ENCODE measurements at places on chromosomes 1 and 21.

DNA sequence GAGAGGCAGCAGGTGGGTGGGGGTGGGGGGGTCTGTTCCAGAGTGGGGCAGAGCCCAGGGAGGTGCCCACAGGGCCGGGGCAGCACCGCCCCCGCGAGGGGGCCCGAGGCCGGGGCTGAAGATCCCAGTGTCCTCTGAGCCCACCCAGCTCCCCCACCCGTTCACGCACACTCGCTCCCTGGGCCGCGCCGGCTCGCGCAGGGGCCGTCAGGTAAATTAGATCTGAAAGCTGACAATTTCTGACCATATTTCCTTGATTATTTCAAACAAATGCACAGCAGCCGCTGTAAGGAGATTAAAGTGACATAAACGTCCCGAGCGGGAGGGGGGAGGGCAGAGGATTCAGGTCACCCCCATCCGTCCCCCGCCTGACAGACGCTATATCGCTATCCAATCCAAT lies 118.0 kb downstream of the CASZ1 start:
- DNase-seq, result no peak

DNA sequence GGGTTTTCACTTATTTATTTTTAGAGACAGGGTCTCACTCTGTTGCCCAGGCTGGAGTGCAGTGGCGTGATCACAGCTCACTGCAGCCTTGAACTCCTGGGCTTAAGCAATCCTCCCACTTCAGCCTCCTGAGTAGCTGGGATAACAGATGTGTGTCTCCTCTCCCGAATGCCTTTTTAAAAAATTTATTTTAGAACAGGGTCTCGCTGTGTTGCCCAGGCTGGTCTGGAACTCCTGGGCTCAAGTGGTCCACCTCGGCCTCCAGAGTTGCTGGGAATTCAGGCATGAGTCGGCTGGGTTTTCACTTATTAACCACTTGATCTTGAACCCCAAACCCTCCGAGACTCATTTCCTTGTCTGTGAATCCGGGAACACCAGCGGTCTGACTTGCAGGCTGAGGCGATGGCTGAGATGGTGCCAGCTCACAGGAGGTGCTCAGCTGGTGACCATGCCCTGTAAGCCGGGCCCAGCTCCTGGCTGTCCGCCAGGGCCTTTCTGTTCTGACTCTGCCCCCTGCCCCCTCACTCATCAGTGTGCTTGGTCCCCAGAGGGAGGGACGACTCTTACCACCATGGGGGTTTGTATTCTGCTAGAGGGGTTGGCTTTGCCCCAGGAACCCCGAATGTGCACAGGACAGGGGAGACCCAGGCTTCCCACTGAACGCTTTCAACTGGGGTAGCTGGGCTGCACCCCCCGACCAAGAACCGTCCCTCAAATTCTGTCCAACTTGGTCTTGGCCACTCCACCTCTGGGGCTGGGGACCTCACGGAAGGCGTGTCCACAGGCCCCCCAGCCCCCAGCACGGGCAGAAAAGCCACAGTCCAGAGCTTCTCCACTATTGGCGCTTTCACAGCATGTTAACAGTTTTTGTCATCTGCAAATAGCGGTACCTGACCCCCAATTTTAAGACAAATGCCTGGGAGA lies 22.5 kb downstream of the MMEL1 start:
- DNase-seq, result no peak

GRCh38 chr21:45265721-45266517 lies 21.8 kb downstream of the POFUT2 start:
- DNase-seq, result no peak

DNA sequence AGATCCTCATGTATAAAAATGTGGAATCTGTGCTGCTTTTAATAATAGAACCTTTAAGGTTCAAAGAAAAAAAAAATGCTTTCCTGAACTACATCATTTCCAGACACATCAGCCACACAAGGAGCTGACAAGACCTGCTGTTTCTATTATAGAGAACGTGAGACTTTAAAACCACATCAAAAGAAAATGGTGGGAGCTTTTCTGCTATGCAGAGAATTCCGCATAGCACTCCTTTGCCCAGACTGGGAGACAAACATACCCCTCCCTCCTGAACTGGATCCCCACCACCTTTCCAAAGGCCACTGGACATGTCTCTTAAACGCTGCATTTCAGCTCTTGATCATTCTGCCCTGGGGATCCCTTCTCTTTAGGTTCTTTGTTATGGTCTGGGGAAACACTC lies 41.9 kb downstream of the TRIT1 start:
- no peak for DNase-seq

GRCh38 chr1:153393926-153394325 lies 3.1 kb upstream of the S100A8 start:
- DNase-seq, result no peak

DNA sequence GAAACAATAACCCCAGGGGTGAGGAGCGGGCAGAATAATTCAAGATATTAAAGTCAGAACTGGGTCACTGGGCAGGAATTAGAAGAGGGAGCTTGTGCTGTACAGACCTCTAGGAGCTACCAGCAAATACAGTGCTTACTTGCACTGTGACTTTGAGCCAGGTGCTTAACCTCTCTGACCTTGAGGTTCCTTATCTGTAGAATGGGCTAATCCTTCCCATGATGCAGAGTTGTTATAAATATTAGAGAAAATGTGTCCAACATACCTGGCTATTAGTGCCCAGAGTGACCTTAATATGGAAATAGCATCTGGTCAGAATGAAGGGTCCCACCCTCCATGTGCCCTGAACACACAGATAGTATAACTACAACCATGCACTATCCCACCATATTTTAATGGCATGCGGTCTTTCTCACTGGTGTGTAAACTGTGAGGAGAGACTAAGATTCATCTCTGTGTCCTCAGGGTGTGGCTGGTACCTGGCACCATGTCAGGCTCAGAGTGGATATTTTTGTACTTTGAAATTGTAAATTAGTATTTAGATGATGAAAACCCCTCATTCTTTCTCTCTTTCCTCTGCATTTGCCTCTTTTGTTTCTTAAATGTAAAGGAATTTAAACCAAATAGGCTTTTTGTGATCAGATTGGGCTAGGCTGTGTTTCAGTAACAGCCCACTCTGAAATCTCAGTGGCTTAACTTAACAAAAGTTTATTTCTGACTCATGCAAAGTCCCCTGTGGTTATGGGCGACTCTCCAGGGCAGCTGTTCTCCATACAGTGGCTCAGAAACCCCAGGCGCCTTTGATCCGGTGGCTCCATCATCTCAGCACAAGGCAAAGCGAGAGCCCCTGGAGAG lies 60.0 kb upstream of the ROR1 start:
- peak; percentile 87 for DNase-seq

GRCh38 chr1:86419277-86419903 lies 4.6 kb upstream of the CLCA2 start:
- peak; percentile 39 for DNase-seq

DNA sequence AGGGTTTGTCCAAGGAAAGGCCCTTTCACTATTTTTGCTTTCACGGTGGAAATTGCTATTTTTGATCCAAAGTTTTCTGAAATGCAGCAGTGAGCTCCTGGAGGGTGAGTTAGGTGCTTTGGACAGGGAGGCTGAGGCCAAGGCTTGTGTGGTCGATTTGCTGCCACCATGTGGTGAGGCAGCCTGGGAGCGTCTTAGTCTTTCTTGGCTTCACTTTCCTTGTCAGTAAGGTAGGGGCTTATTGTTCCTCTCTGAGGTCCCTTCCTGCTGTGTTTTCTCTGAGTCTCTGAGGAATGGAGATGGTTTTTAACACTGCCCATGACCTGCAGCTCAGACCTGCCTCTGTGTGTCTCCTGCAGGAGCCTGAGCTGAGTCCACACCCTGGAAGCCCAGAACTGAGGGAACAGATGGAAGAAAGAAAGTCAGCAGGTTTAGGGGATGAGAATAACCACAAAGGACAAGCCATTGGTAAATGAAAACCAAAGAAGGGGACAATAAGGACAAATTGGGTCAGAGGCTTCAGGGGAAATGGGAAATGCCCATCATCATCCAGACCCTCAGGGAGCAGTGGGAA lies 20.1 kb upstream of the S100A10 start:
- peak; percentile 56 for DNase-seq

DNA sequence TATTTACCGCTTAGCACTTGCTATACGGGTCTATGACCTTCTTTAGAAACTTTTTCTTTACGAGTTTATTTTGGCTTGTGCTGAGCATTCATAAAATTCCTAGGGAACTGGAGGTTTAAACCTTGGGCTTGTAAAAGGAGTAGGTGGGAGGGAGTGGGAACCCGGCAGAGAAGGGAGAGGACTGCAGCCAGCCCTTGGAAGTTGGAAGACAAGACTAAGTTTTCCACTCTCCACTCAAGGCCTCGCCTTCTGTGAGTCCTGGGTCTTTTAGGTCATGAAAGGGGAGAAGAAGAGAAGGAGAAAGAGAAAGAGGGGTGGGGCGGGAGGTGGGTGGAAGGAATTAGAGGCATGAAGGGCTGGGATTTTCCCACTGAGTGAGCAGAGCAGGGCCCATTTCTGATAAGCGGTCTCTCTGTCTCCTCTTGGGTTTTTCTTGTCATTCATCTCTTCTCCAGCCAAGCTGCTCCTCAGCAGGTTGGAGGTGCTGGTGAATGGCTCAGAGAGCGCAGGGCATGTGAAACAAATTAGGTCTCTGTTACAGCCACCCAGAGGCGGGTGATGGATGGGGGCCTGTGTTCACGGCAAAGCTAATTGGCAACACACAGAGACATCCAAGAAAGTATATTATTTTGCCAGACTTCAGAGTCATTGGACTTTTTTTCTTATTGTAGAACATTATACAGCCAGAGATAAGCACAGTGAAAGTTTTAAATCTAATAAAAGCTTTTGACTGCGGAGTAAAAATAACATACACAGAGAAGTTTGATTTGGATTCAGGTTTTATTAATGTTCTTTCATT lies 247.3 kb downstream of the FOXD2 start:
- DNase-seq, result no peak

DNA sequence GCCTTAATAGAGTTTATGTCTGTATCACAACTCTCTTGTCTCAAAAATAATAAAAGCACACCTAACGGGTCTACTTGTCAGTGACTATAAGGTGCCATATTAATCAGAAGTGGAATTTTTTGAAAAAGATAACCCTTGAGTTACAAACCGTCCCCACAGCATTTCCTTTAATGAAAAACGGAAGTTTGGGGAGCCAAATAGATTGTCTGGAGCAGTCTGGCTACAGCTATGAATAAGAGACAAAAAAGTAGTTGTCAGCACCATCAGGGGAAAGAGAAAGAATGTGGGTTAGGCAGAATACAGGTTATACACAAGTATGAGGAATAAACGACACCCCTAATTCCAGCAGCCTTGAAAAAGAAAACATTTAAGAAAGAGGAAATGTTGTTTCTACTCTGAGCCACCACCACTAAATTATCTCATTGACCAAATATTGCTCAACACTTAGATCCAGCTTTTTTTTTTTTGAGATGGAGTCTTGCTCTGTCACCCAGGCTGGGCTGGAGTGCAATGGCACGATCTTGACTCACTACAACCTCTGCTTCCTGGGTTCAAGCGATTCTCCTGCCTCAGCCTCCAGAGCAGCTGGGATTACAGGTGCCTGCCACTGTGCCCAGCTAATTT lies 29.4 kb upstream of the USP24 start:
- peak; percentile 34 for DNase-seq

DNA sequence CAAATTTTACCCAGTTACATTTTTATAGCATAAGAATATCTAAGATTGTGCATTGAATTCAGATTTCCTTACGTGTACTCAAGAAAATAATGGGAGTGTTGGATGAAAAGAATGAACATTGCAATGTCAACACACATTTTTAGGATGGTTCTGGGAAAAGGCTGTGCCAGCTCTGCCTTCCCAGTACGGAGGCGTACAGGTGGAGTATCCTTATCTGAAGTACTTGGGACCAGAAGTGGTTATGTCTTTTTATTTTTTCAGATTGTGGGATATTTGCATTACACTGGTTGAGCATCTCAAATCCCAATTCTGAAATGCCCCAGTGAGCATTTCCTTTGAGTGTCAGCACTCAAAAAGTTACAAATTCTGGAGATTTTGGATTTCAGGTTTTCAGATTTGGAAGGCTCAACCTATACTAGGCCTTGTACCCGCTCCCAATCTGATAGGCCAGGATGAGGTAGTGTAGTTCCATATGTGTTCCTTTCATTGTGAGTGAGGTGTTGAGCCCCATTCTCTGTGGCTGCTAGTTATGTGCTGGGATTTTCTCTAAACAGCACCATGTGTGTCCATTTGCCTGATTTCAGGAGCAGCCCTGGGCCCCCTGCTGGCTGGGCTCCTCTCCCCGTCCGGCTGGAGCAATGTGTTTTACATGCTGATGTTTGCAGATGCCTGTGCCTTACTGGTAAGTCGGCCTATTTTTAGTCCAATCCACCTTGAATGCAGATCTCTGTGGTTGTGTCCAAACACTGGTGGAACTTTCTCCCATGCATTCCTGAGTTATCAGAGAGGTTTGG lies 60.8 kb downstream of the SLC37A1 start:
- DNase-seq, result peak; percentile 31

- no peak for DNase-seq
Measured at GRCh38 chr1:24752305-24752704, 7.1 kb downstream of the CLIC4 start.

GRCh38 chr1:22795366-22795714 lies 84.7 kb downstream of the EPHB2 start:
- no peak for DNase-seq

GRCh38 chr1:246591958-246592357 lies 25.7 kb downstream of the CNST start:
- no peak for DNase-seq

- DNase-seq, result no peak
Measured at GRCh38 chr1:228373681-228374571, 32.7 kb downstream of the TRIM11 start.

- DNase-seq, result no peak
Measured at GRCh38 chr1:186474208-186474607, 13.3 kb upstream of the PDC start.

DNA sequence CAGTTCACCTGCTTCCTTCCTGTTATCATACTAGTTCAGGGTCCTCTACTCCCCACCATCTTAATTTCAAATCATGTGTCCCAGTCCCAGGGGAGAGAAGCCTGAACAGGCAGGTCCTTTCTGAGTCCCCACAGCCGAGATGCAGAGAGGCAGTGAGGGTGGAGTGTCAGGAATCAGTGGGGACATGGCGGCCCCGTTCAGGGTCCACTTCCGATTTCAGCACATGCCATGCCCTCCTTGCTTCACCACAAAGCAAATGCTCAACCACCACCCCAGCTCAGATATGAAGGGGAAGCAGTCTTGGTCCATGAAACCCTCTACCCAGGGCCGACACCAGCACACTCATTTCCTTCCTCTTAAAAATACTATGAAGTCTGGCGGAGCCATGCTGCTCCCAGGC lies 5.2 kb upstream of the SEMA4A start:
- DNase-seq, result no peak

- no peak for DNase-seq
Measured at GRCh38 chr1:35555601-35556477, 1.4 kb downstream of the KIAA0319L start.

GRCh38 chr1:96016219-96016618 lies 705.4 kb upstream of the PTBP2 start:
- DNase-seq, result no peak

- no peak for DNase-seq
Measured at GRCh38 chr1:169451218-169451824, 24.0 kb upstream of the CCDC181 start.

DNA sequence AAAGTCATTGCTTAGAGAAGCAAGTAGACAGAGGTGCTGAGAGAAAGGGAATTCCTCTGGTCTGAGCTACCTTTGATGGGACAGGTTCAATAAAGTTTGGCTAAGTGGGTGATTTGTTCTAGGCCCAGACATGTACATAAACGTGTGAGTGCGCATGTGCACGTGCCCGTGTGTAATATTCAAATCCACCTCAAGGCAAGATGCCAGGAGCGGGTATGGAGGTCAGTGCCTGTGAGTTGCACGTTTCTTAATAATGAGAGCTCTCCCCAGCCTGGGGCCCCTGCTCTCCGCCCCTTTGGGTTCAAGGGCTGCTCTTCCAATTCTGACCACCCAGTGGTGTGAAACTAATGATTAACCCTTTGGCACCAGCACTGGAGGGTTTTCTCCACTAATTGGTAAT lies 53.8 kb upstream of the LMO4 start:
- no peak for DNase-seq
